NCI-H2029 treated with DMSO at 0.1 percent for 48 hours (cell line): ENCODE measurements at places on chromosomes 3 and 15.
A peak's percentile ranks its signal among the peaks of the same experiment; 100 is the strongest.

DNA sequence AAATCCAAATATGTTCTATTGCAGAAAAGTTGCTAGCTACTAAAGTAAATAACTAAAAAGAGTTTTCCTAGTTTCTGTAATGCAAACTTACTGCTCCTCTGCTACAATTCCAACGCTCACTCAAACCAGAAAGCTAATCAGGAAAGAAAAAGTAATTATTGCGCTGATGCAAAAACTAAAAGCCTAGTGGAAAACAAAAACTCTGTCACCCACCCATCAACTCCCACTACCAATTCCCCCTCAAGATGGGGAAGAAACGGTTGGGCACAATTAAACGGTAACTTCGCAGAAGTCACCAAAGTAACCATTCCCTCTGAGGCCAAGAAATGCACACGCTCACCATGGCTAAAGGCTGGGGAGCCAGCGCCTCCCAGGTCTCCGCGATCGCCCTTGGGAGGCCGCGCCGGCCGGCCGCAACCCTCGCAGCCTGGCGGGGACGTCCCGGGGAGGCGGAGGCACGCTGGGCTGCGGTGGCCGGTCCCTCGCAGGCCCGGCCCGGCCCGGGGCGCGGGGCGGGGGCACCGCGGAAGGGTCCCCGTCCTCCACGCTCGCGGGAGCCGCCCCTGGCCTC, 684 bp downstream of the SLTM start:
- no peak for DNase-seq

DNA sequence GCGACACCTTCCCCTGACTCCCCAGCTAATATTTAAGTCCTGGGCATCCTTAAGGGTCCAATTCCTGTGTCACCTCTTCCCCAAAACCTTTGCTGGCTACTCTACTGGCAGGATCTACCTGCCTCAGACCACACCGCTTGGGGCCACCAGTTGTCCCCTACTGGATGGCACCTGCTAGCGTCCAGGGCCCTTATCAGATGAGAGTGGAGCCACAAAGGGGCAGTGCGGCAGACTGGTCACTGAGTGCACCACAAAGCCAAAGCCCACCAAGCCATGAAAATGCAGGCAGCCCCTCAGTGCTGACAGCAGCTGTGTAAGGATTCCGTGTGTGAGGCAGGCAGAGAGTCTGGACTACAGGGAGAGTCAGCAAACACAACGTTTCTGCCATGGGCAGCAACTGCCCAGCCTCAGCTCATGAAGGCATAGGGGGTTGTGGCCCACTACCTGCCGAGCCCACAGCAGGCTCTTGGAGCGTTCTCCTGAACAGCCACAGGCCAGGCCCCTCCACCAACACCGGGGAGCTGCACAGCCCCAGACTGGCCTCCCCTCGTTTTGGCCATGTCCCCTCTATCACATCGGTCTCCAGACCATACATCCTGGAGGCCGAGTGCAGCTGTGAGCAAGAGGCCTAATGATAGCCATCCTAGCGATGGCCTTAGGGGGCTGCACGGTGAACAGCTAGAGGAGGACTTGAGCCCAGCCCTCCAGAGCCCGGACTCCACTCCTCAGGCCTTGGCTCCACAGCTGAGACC, 32.3 kb downstream of the ALDH1L1 start:
- DNase-seq = no peak

DNA sequence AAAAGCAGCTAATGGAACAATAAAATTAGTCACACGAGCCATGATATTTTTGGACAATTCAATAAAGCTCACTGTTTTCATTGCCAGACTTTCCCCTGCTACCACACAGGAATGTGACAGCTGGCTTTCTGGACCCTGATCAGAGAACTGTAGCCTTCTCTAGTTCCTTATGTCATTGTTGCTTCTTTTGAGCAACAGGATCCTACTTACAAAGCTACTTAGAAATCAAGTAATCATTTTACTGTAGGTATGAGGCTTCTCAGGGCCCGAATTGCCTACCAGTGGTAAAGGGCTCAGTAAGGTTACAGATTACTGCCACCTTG, 94.3 kb upstream of the AADACL2 start:
- DNase-seq = no peak

- DNase-seq = no peak
Measured at GRCh38 chr3:62036726-62037125, 336.6 kb downstream of the FEZF2 start.

DNA sequence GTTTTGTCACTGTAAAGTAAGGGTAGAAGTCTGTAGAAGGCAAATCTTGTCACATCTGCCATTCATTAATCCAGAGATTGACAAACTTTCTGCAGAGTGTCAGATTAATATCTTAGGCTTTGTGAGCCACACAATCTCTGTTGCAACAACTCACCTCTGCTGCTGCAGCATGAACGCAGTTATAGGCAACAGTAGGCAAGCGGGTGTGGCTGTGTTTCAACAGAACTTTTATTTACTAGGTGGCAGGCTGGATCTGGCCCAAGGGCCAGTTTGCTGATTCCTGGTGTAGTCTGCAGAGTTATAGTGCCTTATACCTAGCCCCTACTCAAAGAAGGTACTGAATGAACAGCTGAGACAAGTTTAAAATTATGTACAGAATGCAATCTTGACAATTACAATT, 396.7 kb downstream of the FOXP1 start:
- DNase-seq = no peak

DNA sequence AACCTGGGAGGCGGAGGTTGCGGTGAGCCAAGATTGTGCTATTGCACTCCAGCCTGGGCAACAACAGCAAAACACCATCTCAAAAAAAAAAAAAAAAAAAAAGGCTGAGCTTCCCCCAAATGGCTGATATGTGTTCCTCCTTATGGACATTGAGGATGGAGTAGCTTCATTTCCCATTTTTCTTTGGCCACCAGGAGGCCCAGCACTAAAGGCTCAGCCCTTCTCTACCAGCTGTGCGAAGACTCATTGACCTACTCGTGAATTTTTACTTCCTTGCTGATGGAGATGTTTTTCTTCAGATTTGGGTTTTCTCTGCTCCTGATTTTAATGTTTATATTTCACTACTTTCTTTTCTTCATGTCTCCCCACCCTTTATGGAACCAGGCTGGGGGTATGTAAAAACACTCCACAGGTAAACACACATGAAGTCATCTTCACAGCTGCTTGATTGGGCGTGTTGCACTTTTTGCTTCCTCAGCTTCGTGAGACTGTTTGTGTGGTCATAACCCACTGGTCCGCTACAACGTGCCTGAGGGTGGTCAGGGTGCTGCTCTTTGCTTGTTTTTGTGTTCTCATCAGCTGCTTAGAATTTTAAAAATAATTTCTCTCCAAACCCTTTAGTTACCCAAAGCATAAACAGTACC, 13.5 kb downstream of the SEMA4B start:
- no peak for DNase-seq

GRCh38 chr15:90036806-90037510, 35.8 kb downstream of the ZNF710 start:
- DNase-seq = no peak

GRCh38 chr3:122052968-122053367, 2.2 kb upstream of the CD86 start:
- DNase-seq = no peak

DNA sequence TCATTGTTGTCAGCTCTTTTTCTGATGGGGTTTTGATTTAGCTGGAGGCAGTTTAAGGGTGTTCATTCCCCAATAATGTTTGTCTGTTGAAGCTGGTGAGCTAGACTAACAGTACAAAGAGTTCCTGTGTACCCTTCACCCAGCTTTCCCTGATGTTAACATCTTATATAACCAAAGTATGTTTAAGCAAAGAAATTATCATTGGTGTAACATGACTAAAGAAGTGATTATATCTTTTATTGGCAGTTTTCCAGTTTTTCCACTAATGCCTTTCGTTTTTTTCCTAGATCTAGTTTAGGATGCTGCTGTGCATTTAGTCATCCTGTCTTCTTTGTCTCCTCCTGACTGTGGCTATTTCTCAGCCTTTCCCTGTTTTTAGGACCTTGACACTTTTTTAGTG, 165.6 kb downstream of the LPP start:
- DNase-seq = no peak

GRCh38 chr15:39365161-39365560, 215.7 kb upstream of the THBS1 start:
- DNase-seq = no peak

DNA sequence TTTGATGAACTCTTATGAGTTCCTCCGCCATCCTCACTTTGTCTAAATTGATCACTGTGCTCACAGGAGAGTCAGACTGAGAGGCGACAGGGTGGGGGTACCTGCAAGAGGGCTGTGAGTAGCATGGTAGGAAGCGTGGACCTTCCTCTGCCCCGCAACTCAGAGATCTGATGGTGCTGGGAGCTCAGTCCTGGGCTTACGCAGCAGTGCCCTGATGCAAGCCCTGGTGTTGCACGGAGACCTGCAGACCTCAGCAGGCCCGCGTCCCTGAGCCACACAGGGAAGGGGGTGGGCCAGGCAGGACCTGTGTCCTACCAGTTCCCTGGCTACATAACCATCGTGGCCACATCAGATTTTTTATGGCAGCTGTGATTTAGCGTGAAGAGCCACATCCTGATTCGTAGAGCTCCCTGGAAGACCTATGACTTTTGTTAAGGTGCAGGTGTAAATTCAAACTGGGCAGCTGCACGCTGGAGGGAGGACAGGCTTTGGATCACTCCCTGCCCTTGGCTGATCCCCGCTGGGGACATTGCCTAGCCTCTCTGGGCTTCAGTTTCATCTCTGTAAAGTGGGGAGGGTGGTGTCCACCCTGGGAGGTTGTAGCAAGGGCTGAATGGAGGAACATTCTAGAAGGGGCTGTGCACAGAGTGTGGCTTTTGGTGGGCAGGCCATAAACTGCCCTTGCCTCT, 176.1 kb downstream of the KLF13 start:
- no peak for DNase-seq

- DNase-seq = no peak
Measured at GRCh38 chr15:66725464-66725785, 23.4 kb downstream of the SMAD6 start.

DNA sequence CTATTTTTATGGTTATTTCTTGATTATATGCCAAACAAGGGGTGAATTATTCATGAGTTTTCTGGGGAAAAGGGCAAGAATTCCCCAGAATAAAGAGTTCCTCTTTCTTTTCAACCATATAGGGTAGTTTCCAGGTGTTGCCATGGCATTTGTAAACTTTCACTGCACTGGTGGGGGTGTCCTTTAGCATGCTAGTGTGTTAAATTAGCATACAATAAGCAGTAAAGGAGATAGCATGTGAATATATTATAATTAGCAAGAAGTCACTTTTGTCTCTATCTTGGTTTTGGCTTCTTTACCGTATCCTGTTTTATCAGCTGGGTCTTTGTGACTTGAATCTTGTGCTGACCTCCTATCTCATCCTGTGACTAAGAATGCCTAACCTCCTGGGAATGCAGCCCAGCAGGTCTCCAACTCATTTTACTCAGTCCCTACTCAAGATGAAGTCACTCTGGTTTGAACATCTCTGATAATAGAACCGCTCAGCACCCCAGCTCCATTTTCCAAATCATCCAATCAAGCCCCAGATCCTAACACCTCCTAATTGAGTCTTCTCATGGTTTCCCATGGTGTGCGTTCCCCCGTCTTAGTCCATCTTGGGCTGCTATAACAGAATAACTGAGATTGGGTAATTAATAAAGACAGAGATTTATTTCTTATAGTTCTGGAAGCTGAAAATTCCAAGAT, 3.4 kb upstream of the SELENOT start:
- no peak for DNase-seq

- DNase-seq = peak; percentile 74
Measured at GRCh38 chr15:92803852-92804609, 96.1 kb upstream of the CHD2 start.

GRCh38 chr3:139652561-139652960, 25.2 kb downstream of the NMNAT3 start:
- no peak for DNase-seq

DNA sequence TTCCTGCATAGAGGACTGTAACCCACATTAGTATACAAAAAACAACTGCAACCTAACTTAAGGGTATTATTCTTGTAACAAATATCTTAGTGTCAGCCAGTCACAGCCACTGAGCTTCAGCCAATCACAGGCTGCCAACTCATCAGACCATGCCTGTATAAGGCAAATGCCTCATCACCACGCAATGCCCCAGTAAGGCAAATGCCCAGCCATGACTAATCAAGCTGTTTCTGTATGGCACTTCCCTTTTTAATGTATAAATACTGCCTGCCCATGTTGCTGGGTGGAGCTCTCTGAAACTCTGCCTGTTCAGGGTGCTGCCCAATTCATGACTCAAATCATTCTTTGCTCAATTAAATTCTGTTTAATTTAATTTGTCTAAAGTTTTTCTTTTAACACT, 18.4 kb upstream of the GABRA5 start:
- DNase-seq = no peak

DNA sequence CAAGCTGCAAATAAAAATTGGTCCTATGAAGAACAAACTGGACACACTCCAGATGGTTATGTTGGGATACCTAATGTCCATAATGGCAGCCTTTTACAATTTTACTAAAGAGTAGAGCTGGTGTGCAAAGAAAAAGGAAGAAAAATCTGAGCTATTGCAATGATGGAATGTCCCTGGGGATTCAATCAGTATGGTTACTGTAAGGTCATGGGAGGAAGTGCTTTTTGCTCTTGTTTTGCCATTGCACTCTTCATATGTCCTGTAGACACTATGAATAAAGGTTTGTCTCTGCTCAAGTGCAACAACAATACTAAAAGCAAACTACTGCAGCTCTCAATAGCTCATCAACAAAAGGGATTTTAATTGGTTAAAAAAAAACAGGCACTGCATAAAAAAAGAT, 5.4 kb downstream of the PFN2 start:
- no peak for DNase-seq

- DNase-seq = no peak
Measured at GRCh38 chr3:13836658-13837587, 42.9 kb downstream of the WNT7A start.

DNA sequence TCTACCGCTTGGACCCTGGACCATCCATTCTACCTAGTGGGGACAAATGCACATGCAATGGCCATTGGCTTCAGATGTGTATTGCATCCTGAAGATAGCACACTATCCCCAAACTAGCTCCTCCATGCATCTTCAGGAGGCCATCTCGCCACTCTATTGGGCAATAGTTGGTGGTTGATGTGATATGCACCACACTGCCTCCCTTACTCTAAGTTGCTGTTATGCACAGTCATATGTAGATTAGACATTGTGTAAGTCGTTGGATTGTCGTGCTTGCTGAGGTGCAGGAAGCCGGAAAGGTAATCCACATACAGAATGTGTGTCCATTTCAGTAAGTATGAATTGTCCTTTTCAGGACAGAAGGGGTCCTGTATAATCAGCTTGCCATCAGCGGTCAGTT, 26.7 kb upstream of the PLA2G4D start:
- DNase-seq = no peak

DNA sequence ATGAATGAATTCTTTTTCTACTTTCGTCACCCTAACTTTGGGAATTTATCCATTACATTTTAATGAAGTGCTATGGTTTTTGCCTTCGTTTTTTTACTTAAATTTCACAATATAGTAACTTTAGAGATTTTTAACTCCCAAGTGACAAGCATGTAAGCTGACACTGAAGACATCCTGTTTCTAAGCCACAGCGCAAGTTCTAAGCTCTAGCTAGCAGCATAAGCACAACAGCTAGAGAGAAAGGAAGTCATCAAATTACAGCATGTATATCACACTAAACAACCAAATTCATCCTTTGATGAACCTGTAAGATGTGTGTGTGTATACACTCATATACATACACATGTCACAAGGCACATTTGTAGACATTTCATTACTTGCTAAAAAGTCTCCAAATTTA, 119.3 kb downstream of the P3H2 start:
- no peak for DNase-seq

- DNase-seq = no peak
Measured at GRCh38 chr3:48240000-48240963, 622 bp upstream of the ZNF589 start.
